Activated gamma-delta T cell treated with anti-CD3 and anti-CD28 coated beads, Interleukin-2, amount 50 U/mL, for 16 hours (primary cell): ENCODE measurements at places on chromosomes 13 and 19.
A peak's percentile ranks its signal among the peaks of the same experiment; 100 is the strongest.

- DNase-seq, result no peak
These were observed 2.4 kb downstream of the RNF6 start for GRCh38 chr13:26219726-26220125.

- no peak for DNase-seq
These were observed 177.6 kb downstream of the SHISA2 start for GRCh38 chr13:25874064-25874737.

GRCh38 chr13:51231456-51231855 lies 9.3 kb downstream of the FAM124A start:
- no peak for DNase-seq

DNA sequence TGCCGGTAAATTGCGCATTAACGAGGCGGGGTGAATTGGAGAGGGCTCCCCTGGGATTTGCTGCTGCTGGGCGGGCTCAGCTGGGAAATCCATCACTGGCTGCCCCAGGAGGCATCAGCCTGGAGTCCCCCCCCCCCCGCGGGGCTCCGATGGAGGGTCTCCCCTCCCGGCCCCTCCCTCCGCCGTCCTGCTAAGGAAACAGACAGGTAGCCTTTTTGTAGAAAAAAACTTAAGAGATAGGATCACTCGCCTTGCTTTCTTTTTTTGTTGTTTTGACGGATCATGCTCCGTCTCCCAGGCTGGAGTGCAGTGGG lies 6.8 kb downstream of the TLE6 start:
- no peak for DNase-seq

DNA sequence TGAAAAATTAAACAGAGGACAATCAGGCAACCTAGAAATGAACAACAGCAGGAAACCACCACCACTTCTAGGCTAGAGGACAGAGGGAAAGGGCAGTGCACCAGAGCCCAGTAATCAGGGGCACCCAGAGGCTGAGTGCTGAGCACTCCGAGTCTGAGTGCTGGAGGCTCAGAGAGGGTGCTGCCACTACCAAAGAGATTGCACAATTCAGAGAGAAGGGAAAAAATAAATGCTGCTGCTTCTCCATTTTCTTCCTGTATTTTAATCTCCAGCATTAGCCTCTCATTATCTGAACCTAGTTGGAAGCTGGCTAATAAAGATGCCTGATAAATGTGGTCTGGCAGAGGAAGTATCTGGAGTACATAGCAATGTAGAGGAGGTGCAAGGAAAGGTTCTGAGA lies 11.8 kb upstream of the ZNF175 start:
- DNase-seq, result no peak

GRCh38 chr19:13017306-13018034 lies 22.2 kb downstream of the NFIX start:
- DNase-seq, result no peak

- no peak for DNase-seq
These were observed 386.5 kb downstream of the OLFM4 start for GRCh38 chr13:53415135-53415534.

DNA sequence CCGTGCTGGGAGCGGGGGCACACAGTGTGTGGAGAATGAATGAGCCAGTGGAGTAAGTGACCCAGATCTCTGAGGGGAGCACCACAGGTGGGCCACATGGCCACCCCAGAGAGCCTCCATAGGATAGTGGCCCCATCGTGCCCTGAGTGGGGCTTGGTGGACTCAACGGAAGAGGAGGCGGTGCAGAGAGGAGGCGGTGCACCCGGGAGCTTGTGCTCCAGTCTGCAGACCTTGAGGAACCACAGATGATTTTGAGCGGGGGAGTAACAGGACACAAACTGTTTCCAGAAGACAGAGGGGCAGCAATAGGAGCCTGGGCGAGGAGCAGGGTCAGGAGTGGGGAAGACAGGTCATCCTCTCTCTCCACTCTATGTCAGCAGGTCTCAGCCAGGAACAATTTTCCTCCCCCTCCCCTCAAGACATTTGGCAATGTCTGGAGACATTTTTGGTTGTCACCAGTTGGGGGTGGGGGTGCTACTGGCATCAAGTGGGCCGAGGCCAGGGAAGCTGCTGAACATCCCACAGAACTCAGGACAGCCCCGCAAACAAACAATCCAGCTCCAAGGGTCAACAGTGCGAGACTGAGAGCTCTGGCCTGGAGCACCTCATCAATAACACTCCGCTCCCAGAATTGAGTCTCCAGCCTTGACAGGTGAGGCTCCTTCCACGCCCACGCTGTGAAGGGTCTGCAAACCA lies 182.2 kb downstream of the USP12 start:
- DNase-seq, result no peak

DNA sequence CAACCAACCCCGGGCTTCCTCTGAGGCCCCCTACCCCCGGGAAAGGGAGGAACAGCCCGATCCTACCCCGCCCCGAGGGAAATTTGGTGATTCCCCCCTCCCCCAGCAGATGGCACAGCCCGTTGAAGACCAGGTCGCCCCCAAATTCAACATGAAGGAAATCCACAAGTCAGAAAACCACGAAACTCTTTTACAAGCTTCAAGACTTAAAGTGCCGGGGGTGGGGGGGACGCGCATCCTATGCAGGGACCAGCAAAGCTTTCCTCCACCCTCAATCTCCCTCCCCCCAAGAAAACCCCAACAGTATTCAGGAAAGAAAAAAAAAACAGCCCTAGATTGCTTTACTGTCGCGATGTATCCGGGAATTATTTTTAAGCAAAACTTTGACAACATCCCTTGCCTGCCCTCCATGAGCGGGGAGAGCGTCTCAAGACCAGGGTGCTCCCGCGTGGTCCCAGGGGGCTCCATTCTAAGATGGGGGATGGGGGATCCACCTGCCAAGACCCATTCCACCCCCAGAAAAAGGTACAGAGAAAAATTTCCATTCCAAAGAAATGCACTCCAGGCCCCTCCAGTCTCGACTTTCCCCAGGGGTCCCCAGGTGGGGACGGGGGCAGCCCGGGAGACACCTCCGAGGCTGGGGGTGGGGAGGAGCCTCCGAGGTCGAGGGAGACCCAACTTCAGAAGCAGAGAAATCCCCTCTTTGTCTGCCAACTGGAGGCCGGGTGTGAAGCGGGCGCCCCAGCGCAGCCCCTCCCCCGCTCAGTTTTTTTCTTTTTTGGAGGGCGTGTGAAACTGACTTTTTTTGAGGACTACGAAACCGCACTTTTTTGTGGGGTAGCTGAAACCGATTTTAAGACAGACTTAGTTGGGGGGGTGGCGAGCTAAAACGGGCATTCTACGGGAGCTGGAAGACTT lies 1.5 kb downstream of the TCF3 start:
- peak; percentile 62 for DNase-seq

DNA sequence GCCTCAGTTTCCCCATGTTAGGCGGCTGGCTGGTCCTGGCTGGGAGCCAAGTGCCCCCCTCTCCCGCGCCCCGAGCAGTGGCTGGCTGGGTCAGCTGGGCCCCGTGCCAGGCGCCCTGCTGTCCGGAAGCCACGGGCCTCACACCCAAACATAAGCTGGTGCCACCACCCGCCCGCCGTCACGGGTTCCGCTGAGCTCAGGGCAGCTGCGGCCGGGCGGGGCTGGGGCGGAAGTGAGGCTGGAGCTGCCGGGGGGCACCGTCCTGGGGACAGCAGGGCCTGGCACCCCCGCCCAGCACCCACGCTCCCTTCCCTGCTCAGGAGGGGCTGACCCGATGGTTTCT lies 19.3 kb downstream of the HCN2 start:
- DNase-seq, result no peak

GRCh38 chr13:113972451-113973217 lies 1.2 kb downstream of the C13orf46 start:
- DNase-seq, result no peak

GRCh38 chr13:72163678-72164077 lies 296.7 kb upstream of the DACH1 start:
- no peak for DNase-seq

DNA sequence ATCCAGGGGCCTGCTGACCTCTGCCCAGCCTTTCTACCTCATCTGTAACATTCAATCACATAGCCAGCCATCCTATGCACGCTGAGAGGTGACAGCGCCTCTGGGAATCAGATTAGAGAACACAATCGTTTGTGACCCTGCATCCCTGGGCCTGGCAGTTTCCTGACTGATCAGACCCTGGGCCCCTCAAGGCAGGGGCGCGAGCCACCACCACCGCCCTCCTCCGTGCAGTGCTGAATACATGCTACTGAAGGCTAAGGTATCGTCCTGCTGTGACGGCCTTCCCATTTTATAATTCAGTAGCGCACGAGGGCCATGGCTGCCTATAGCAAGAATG lies 1.3 kb downstream of the TMTC4 start:
- no peak for DNase-seq

GRCh38 chr19:13842291-13843103 lies 34.4 kb upstream of the NANOS3 start:
- peak; percentile 59 for DNase-seq

GRCh38 chr19:39506944-39507714 lies 7.8 kb upstream of the SELENOV start:
- peak; percentile 12 for DNase-seq

DNA sequence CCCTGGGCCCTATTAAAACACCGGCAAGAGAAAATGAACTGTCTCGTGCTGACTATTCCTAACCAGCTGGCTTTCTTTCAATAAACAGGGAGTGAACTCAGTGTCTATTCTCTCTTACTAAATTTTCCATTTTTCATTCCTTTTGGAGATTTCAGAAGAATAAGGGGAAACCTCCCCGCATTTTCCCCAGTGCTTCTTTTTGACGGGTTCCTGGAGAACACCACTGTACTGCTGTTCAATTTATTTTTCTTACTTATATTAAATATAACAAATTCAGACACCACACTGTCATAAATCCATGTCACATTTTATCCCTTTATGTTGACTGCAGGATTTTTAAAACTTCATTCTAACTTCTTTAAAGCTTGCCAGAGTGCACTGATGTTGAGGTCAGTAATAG lies 75.8 kb downstream of the DCLK1 start:
- DNase-seq, result no peak

GRCh38 chr19:44573183-44573582 lies 40.2 kb upstream of the IGSF23 start:
- no peak for DNase-seq

GRCh38 chr13:113536461-113537110 lies 46.1 kb upstream of the DCUN1D2 start:
- DNase-seq, result no peak

DNA sequence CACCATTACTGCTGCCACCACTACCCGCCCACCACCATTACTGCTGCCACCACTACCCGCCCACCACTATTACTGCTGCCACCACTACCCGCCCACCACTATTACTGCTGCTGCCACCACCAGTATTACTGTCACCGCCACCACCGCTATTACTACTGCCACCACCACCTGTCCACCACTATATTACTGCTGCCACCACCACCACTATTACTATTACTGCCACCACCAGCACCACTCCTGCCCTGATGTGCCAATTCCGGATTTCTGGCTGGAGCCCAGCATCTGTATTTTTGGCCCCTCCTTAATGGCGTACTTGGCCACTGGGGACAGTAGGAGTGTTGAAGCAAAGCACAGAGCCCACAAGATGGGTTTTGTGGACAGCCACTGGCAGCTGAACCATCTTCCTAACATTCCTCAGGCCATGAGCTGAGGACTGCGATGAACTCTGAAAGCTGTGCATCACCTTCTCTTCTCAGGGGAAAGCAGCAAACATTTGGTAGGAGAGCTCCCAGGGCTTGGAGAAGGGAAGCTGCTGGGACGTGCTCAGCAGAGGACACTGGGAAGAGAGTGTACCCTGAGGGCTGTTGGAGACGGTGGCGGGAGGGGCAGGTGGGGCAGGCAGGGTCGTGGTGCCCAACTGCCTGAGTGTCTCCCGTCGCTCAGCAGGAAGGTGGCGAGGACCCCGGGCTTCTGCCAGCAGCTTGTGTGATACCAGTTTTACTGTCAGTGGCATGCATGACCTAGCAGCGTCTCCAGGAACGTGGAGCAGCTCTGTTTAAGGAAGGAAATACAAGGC lies 23.0 kb downstream of the CUL4A start:
- DNase-seq, result no peak

DNA sequence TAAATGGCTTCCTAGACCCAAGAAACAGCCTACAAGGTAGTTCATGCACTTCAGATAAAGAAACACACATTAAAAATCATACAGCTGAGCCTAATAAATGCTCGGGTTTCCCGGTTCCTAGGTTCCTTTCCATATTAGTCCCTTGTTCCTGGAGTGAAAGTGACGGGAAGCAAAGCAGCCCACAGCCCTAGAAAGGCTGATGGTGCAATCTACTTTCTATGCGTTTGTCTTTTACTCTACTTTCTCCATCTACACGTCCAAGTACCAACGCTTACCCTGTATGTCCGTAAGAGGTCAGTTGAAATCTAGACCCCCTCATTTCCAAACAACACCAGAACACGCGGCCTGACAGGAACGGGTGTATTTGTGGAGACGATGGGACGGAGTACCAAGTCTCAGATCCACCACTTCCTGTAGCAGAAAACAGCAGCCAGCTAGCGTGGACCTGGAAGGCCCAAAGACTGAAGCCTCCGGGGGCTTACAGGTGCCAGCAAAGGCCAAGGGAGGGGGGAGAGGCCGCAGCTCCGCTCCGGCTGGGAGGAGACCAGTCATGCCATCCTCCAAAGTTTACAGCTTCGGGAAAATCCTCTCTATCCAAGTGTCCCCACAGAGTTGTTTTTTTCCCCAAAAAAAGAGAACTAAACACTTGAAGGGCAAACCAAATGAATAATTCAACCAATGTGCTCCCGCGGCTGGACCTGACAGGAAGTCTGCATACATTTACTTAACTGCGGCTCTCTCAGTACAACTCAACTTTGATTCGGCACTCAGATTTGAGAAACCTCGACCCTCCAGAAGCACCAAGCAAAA lies 34.1 kb downstream of the STK24 start:
- no peak for DNase-seq

GRCh38 chr13:79423340-79423739 lies 17.3 kb upstream of the RBM26 start:
- no peak for DNase-seq

- peak; percentile 31 for DNase-seq
These were observed 330.8 kb downstream of the DLEU7 start for GRCh38 chr13:50512474-50513299.

GRCh38 chr13:27774651-27775050 lies 17.6 kb upstream of the GSX1 start:
- no peak for DNase-seq

DNA sequence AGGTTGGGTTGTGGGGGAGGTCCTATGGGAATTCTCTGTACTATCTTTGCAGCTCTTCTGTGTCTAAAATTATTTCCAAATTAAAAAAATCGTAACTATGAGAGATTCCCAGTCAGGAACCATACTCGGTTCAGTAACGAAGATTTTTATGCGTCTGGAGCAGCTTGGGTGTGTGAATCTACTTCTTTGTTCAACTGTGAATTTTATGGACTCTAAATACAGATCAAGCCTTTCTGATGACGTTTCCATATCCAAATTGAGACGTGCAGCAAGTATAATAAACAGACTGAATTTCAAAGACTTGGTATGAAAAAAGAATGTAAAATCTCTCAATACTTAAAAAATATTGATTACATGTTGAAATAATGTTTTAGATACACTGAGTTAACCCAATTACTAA lies 30.9 kb downstream of the MLLT1 start:
- DNase-seq, result no peak

- DNase-seq, result no peak
These were observed 225.6 kb downstream of the RAP2A start for GRCh38 chr13:97659602-97660001.
